Kidney (tissue), 22 donors: ENCODE measurements at places on chromosomes 12 and 14. TPM values are rescaled to one million over a fixed set of nuclear protein-coding genes. Genes with fewer than 3 reads are reported as not detected.

The SLCO1C1 gene
- polyA plus RNA-seq = 0.39 TPM

The NRXN3 gene
- 1.5 TPM for polyA plus RNA-seq

The SERPINA10 gene
- polyA plus RNA-seq = not detected

The NGB gene
- not detected for polyA plus RNA-seq
